ENCODE measurements at places on chromosomes 2 and 18.

GRCh38 chr2:113157118-113157896, 16.5 kb upstream of the PSD4 start:
- no peak for DNase-seq

- DNase-seq: no peak
Observed at GRCh38 chr2:43943323-43943722, 52.5 kb downstream of the LRPPRC start.

DNA sequence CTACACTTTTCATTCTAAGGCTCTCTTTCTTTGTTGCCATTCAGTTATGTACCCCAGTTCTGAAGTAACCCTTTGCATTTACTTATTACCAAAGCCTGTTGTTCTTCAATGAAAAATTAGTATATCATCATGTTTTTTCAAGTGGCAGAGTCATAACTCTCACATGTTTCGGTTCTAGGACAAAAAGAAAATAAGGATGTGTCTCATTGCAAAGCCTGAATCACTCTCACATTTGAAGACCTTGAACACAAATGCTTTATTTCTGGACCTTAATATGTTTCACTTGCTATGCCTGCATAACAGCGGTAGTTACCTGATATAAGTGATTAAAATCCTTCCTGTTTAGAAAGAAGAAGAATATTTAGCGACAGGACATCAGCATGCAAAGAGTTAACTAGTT, 49.1 kb downstream of the ZEB2 start:
- no peak for DNase-seq

DNA sequence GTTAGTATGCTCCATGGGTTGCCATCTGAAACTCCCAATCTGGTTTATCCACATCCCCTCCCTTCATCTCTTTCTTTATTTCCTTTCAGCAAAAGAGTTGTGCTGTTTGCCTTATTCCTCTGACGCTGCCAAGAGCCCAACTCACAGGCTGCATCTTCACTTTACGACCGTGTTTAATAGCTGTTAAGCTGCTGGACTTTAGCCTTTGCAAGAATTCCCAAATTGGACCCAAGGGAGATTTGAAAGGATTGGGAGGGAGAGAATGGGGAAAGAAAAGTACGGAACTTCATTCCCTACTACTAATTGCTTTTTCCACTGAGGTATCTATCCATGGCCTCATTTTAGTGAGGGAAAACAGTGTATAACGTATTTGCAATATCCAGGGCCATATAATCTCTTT, 263.4 kb upstream of the MEIS1 start:
- DNase-seq: no peak

GRCh38 chr2:172442072-172442895, 14.9 kb downstream of the ITGA6 start:
- peak; percentile 71 for DNase-seq

All from GM04503 (cell line).